H9 (cell line): ENCODE measurements at places on chromosomes 13 and 19. TPM values are rescaled to one million over a fixed set of nuclear protein-coding genes. Genes with fewer than 3 reads are reported as not detected.
A peak's percentile ranks its signal among the peaks of the same experiment; 100 is the strongest.

DNA sequence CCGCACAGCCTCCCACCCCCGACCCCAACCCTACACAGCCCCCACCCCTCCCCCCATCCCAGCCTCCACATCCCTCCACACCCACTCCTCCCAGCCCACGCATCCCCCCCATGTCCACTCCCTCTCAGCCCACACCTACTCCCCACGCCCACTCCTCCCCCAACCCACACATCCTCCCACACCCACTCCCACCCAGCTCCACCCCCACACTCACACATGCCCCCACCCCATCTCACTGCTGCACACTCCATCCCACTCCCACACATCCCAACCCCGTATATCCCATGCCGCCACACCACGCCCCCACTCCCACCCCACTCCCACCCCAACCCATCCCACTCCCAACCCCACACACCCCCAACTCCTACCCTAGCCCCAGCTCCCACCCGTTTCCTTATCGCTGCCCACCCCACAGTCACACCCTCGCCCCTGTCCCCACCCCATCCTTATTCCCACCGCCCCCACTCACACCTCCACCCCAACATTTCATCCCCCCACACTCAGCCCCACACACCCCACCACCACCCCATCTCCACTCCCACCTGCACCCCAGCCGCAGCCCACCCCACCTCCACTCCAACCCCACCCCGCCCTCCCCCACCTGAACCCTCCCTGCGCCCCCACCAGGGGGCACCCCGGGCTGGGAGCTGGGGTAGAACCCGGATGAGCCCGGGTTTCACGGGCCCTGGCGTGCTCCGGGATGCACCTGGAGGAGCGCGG is 809 bp downstream of the TDRD12 start:
- H3K27ac ChIP-seq = no peak overlapping the region
- no peaks in the 10 kb centered on the region for H3K27me3 ChIP-seq
- no peak for DNase-seq
- H3K36me3 ChIP-seq = no peaks in the 10 kb centered on the region
- no peak overlapping the region for H3K4me3 ChIP-seq

Gene FUT3
- total RNA-seq = not detected in 2 replicates

Gene NALCN
- total RNA-seq = 0.09 and 0.26 TPM in 2 replicates

Gene CHST8
- 4.9 and 5.1 TPM in 2 replicates for total RNA-seq

DNA sequence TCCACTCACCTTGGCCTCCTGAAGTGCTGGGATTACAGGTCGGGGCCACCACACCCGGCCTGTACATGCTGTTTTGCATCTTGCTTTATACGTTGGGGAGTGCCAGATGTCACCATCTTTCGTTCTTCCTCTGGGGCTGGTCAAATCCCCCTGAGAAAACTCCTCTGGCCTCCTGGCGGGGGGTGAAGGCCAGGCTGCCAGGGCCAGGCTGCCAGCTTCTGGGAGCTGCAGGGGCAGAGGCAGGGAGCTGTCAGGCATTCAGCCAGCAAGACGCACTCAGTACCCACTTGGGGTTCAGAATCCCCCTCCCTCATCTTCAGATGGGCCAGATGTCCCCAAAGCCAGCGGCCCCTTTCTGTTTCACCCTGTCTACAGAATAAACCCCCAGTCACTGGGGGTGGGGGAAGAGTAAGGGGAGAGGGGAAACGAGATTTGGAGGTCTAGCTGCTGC is 16.1 kb downstream of the ZSWIM9 start:
- DNase-seq = no peak
- H3K27ac ChIP-seq = no peak overlapping the region
- H3K4me1 ChIP-seq = no peaks in the 10 kb centered on the region
- peaks cover 38% of the 10 kb centered on the region for H3K36me3 ChIP-seq

- H3K27ac ChIP-seq = no peak overlapping the region
- peaks cover 51% of the 10 kb centered on the region for H3K36me3 ChIP-seq
- no peaks in the 10 kb centered on the region for H3K4me1 ChIP-seq
- H3K27me3 ChIP-seq = no peaks in the 10 kb centered on the region
- DNase-seq = no peak
Measured at GRCh38 chr13:28268800-28269223, 130.5 kb downstream of the PAN3 start.

GRCh38 chr13:108212886-108213285 is 2.5 kb downstream of the LIG4 start:
- no peak for DNase-seq
- no peaks in the 10 kb centered on the region for H3K4me1 ChIP-seq
- no peaks in the 10 kb centered on the region for H3K27me3 ChIP-seq
- H3K27ac ChIP-seq = no peak overlapping the region
- H3K4me3 ChIP-seq = no peak overlapping the region

- no peak overlapping the region for H3K4me3 ChIP-seq
- DNase-seq = no peak
- no peak overlapping the region for H3K27ac ChIP-seq
- no peaks in the 10 kb centered on the region for H3K27me3 ChIP-seq
- no peaks in the 10 kb centered on the region for H3K4me1 ChIP-seq
Measured at GRCh38 chr19:1833540-1833939, 14.7 kb downstream of the REXO1 start.

Gene ELSPBP1
- total RNA-seq = not detected in 2 replicates

Gene ZSCAN18
- 35.4 and 40.1 TPM in 2 replicates for total RNA-seq

Gene F2RL3
- not detected in 2 replicates for total RNA-seq

DNA sequence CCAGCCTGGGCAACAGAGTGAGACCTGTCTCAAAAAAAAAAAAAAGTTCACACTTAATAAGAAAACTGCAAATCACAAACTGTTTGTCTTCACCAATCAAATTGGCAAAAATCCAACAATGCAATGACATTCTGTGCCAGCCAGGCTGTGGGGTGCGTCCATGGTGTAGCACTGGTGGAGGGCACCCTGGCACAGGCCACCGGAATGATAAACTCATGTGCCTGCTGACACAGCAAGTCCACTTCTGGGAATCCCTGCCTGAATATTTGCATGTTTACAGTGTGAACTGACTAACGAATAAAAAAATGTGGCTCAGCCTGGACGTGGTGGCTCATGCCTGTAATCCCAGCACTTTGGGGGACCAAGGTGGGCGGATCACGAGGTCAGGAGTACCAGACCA is 1.6 kb upstream of the LRRC25 start:
- H3K27me3 ChIP-seq = no peaks in the 10 kb centered on the region
- no peak for DNase-seq
- H3K4me1 ChIP-seq = no peaks in the 10 kb centered on the region
- no peak overlapping the region for H3K27ac ChIP-seq
- H3K4me3 ChIP-seq = no peak overlapping the region

DNA sequence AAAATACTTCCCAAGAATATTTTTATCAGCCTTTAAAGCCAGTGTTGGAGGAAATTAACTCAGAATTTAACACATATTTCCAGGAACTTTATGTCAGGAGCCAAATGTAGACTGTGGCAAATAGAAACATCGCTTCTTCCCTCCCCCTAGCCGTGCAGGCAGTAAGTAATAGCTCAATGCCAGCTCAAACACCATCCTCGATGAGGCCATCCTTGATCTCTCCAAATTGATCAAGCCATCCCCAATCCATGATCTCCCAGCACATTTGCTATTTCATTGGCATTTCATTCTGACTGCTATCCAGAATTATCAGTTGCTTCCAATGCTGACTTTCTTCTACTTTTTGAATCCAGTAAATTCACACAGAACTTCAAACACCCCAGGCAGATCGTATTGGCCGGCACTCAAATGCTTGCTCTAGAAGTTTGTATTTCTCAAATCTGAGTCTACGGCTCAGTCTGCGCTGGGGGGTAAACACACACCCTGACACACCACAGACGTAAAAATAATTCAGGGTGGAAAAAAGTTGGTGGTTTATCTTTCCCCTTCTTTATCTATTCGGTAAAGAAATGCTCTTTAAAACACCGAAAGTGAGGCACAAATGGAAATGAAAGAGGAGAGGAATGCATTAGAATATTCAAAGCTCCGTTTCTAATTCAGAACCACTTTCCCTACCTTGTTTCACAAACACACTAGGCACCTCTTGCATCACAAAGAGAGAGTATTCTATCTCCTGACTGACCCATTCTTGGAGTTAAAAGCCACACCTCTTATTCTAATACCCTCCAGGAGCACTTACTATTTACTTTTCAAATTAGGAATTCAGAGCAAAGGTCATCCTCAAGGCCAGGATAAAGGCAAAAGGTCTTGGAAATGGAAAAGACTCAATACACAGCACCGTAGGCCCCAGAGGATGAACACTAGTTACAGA is 991 bp downstream of the OBI1 start:
- peak overlapping the region; percentile 33 for H3K27ac ChIP-seq
- H3K36me3 ChIP-seq = peaks cover 12% of the 10 kb centered on the region
- peak; percentile 32 for DNase-seq
- peaks cover 4% of the 10 kb centered on the region for H3K4me1 ChIP-seq
- H3K27me3 ChIP-seq = peaks cover 4% of the 10 kb centered on the region; the same call in 1 of the 2 replicates

Gene NLRP5
- total RNA-seq = not detected in 2 replicates

Gene CATSPERD
- not detected in 2 replicates for total RNA-seq

DNA sequence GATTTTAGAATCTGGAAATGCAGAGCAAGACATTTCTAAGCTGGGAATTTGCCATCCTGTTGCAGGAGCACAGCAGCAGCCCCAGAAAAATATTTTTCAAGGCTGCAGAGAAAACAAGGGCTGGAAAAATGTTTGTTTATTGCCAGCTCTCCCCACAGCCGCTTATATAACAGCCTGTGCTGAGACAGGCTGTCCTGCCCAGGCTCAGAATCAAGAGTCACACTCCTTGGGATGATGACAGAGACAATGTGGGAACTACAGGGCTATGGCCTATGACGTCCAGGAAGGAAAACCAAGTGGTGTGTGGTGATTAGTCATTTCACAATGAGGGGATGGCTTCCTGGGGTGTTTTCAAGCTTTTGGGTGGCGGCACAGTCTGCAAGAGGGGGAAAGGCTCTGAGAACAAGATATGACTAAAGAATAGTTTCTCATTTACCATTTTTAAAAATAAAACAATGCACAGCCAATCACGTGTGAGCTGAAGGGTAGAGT is 136.3 kb upstream of the SERP2 start:
- no peaks in the 10 kb centered on the region for H3K27me3 ChIP-seq
- H3K4me3 ChIP-seq = no peak overlapping the region
- DNase-seq = no peak
- H3K36me3 ChIP-seq = no peaks in the 10 kb centered on the region
- H3K27ac ChIP-seq = no peak overlapping the region
- H3K4me1 ChIP-seq = no peaks in the 10 kb centered on the region; the same call in 1 of the 2 replicates

- peak; percentile 78 for DNase-seq
- peaks cover 22% of the 10 kb centered on the region for H3K36me3 ChIP-seq
- H3K27ac ChIP-seq = no peak overlapping the region
- H3K4me1 ChIP-seq = no peaks in the 10 kb centered on the region
Measured at GRCh38 chr19:53294786-53295441, 27.4 kb upstream of the VN1R4 start.

GRCh38 chr13:113371061-113371460 is 7.1 kb upstream of the GRTP1 start:
- H3K27me3 ChIP-seq = no peaks in the 10 kb centered on the region
- DNase-seq = no peak
- H3K27ac ChIP-seq = no peak overlapping the region
- no peak overlapping the region for H3K4me3 ChIP-seq

Gene TMC4
- 12.2 and 12.7 TPM in 2 replicates for total RNA-seq

Gene CGB8
- 0.39 TPM in 1 of 2 replicates, not detected in the other for total RNA-seq

- no peaks in the 10 kb centered on the region for H3K4me1 ChIP-seq
- H3K27me3 ChIP-seq = no peaks in the 10 kb centered on the region
- H3K36me3 ChIP-seq = no peaks in the 10 kb centered on the region
- H3K27ac ChIP-seq = no peak overlapping the region
- no peak overlapping the region for H3K4me3 ChIP-seq
Measured at GRCh38 chr13:96172066-96172465, 82.2 kb downstream of the HS6ST3 start.

Gene CEACAM16
- not detected in 2 replicates for total RNA-seq

DNA sequence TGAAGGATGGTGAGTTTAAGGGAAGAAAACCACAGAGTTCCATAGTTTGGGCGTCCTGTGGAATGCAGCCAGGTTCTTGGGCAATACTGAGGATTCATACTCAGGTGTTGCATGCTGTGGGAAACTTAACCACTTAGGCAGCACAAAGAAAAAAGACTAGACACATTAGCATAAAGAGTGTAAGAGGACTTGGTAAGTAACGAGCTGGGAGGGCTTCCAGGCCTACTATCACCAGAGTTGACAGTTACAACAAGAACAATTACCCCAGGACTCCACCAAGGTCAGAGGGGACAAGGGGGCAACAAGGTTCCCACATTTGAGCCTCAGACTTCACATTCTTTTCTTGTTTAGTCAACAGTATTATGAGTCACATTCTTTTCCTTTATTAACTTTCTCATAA is 33.2 kb downstream of the KCTD12 start:
- H3K27me3 ChIP-seq = no peaks in the 10 kb centered on the region
- no peak overlapping the region for H3K4me3 ChIP-seq
- H3K27ac ChIP-seq = no peak overlapping the region
- no peaks in the 10 kb centered on the region for H3K4me1 ChIP-seq

Gene RYR1
- total RNA-seq = 8.4 and 8.9 TPM in 2 replicates

DNA sequence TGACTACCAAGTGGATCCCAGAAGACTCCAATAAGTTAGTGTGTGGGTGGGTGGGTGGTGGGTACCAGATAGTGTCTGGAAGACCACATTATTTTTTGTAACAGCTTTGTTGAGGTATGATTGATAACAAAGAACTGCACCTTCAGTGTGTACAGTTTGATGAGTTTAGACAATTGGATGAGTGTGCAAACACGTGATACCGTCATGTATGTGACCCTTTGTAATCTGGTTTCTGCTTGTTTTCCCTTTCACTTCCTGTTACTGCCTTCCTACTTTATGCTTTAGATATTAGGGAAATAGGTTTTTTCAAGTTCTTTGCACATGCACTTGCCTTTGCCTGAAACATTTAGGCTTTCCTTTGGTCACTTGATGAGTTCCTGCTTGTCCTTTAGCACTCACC is 8.5 kb downstream of the RPL21 start:
- peak overlapping the region; percentile 71 for H3K27ac ChIP-seq
- H3K4me3 ChIP-seq = no peak overlapping the region
- DNase-seq = no peak
- H3K36me3 ChIP-seq = peaks cover 30% of the 10 kb centered on the region

DNA sequence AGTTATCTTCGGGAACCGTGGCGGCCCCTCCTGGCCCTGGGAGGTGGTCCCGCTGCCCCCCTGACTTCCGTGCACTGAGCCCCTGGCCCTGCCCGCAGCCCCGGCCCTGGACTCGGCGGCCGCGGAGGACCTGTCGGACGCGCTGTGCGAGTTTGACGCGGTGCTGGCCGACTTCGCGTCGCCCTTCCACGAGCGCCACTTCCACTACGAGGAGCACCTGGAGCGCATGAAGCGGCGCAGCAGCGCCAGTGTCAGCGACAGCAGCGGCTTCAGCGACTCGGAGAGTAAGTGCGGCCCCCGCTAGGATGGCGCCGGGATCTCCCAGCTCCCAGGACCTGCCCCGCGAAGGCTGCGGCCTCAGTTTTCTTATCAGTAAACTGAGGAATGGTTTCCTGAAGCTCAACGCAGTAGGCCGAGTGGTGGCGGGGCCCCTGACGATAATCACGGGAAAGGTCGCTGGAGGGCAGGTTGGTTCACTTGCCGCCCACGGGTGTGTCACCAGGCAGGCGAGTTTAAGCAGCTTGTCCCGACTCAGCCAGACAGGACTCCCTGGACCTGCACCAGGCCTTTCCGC is 924 bp downstream of the RGCC start:
- no peaks in the 10 kb centered on the region for H3K36me3 ChIP-seq
- H3K4me1 ChIP-seq = no peaks in the 10 kb centered on the region
- peaks cover 42% of the 10 kb centered on the region for H3K27me3 ChIP-seq
- DNase-seq = peak; percentile 42

Gene GPR183
- total RNA-seq = not detected in 2 replicates

GRCh38 chr19:47608969-47609905 is at the start of gene BICRA:
BICRA (plus strand) TSS chr19:47609134; CDS start chr19:47673575, 64,441 bp downstream.
- DNase-seq = peak; percentile 76
- H3K36me3 ChIP-seq = no peaks in the 10 kb centered on the region; the same call in 1 of the 3 replicates
- peaks cover 8% of the 10 kb centered on the region; the same call in 1 of the 2 replicates for H3K4me1 ChIP-seq
- H3K4me3 ChIP-seq = peak within 1 kb of the TSS; percentile 95
